Amygdala (tissue), 56 donors: ENCODE measurements at places on chromosomes 1 and 21.

- no peak for DNase-seq
Measured at GRCh38 chr1:221511797-221512196, 230.1 kb downstream of the DUSP10 start.

- no peak for DNase-seq
Measured at GRCh38 chr1:159800177-159800930, 1.8 kb upstream of the FCRL6 start.

DNA sequence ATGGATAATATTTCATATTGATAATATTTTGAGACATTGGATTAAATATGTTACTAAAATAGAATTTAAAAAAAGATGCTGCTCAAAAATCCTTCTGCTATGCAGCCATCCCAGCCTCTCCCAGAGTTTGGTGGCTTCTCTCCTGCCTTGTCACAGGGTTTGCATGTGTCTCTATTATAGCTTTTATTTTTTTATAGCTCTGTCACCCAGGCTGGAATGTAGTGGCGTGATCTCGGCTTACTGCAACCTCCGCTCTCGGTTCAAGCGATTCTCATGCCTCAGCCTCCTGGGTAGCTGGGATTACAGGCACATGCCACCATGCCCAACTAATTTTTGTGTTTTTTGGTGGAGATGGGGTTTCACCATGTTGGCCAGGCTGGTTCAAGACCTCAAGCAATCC lies 50.7 kb upstream of the ID3 start:
- DNase-seq, result no peak

GRCh38 chr1:97337250-97338030 lies 583.4 kb downstream of the DPYD start:
- DNase-seq, result no peak

- no peak for DNase-seq
Measured at GRCh38 chr1:205585169-205585834, 46.5 kb downstream of the ELK4 start.

DNA sequence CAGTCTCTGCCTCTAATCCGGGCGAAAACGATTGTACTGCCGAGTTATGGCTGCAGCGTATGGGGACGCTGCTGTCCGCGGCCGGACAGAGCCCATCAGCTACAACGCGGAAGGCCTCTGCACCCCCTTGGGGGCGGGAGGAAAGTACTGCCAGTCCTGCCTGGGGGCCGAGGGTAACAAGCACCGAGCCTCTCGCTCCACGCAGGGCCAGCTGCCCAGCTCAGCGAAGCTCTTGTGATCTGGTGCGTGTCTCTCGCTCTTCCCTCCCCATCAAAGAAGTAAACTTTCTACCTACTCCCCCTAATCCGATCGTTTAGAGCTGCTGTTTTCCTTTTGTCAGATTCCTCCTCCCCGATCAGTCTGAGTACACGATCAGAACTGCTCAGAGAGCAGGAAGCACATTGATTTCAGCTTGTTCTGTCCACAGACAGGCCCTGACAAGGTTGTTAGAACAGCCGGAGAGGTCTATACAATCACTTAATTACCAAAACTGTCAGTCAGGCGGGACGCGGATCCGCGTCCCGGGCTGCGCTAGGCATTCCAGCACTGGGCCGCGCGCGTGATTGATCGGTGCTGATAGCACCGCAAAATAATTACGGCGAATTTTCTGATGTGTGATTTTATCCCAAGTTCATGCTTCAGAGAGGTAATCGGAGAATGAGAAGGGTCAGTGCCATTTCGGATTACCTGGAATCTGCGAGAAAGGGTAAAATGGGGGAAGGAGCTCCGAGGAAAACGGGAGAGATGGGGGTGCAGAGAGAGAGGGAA lies 8.7 kb upstream of the BARHL2 start:
- DNase-seq, result no peak
